ENCODE measurements at places on chromosomes 7 and 10.

- no peak for DNase-seq
Measured at GRCh38 chr10:1964476-1964875, 227.2 kb upstream of the ADARB2 start.

DNA sequence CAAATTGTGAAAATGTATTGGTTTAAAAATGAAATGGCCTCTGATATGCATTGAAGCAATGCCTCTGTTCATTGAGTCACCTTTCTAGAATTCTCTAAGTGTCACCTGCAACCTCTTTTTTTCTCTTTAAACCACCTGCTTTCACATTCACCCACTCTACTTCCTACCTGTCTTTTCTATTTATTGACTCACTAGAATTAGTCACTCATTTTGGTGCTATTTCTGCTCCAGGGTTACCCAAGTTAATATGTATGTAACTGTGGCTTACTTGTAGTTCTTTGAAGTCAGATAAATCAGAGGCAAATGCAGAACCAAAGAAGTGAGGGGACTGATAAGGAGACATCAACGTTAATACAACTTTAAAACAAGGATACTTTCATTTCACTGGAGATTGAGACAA, 674.7 kb downstream of the CCSER2 start:
- DNase-seq, result no peak

DNA sequence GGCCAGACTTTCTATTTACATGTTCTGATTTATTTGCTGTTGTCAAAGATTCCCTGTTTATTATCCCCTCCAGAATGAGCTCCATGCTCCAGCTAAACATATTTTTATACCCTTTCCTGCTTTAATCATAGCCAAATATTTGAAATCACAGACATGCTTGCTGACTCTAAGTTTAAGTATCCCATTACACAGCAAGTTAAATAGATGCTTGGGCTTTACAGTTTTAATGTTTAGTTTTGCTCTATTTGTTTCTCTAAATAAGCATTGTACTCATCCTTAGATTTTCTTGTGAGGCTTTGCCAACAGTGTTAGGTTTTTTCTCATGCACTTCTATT, 196.8 kb downstream of the TAX1BP1 start:
- no peak for DNase-seq

DNA sequence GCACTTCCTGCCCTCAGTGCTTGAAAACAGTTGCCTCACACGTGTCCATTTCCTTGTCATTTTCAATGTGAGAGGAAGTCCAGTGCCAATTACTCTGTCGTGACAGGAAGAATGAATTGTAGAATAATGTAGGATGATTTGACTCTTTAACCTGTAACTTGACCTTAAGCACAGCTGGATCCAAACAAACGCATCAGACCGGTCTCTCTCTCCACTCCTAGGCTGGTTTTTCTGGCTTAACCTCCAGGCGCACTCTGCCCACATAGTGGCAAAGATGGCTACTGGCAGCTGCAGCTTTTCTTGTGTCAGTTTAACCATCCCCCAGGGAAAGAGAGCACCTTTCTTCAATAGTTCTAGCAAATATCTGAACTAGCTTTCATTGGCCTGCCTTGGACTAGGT, 29.4 kb upstream of the PNLIPRP3 start:
- DNase-seq, result no peak

DNA sequence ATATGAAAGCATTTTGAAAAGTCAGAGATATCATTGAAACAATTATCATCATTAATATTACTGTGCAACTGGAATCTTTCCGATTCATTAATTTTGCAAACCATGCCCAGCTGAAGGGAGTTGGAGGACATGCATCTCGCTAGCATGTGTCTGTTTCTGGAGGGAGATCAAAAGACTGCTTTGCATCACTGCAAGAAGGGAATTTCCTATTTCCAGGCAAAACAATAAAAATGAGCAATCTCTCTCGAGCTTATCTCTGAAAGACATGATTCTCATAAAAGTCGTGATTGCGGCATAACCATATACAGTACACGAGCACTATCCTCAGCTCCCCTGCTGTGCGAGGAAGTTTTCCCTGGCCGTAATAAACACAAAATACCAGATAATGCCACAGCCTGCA, 607.6 kb upstream of the DPP6 start:
- DNase-seq, result no peak

- peak; percentile 47 for DNase-seq
Measured at GRCh38 chr7:5532536-5533335, 109.1 kb upstream of the TNRC18 start.

GRCh38 chr7:30971440-30971839, 7.7 kb downstream of the GHRHR start:
- DNase-seq, result no peak

- no peak for DNase-seq
Measured at GRCh38 chr10:21764466-21765189, 230.6 kb downstream of the MLLT10 start.

DNA sequence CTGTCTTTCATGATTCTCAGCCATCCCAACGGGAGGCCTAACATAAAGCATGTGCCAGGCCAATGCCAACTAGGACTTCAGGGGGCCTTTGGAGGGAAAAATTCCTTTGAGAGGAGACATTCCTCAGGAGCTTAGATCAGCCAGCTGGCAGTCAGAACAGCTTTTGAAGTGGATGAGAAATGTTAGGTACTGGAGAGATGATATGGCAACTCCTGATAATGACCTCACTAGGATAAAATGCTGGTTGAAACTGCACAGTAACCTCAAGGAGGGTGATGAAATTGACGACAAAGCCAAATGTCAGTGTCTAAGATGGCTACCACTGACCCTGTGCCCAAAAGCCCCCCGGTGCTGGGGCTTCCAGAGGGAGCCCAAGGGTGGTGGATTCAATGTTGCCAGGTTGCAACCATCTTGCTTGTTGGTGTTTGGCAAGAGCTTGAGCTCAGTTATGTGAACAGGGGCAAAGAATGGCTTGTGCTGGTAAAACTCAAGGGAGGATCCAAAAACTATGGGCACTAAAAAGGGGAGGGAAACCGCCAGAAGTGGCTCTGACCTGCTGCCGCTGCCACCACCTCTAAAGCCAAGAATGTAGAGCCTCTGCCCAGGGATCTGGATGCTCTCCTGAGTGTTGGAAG, 121.2 kb downstream of the UBE2H start:
- DNase-seq, result no peak

- DNase-seq, result no peak
Measured at GRCh38 chr7:83520726-83521125, 128.2 kb downstream of the SEMA3E start.

GRCh38 chr10:130246113-130246512, 109.9 kb downstream of the GLRX3 start:
- no peak for DNase-seq

DNA sequence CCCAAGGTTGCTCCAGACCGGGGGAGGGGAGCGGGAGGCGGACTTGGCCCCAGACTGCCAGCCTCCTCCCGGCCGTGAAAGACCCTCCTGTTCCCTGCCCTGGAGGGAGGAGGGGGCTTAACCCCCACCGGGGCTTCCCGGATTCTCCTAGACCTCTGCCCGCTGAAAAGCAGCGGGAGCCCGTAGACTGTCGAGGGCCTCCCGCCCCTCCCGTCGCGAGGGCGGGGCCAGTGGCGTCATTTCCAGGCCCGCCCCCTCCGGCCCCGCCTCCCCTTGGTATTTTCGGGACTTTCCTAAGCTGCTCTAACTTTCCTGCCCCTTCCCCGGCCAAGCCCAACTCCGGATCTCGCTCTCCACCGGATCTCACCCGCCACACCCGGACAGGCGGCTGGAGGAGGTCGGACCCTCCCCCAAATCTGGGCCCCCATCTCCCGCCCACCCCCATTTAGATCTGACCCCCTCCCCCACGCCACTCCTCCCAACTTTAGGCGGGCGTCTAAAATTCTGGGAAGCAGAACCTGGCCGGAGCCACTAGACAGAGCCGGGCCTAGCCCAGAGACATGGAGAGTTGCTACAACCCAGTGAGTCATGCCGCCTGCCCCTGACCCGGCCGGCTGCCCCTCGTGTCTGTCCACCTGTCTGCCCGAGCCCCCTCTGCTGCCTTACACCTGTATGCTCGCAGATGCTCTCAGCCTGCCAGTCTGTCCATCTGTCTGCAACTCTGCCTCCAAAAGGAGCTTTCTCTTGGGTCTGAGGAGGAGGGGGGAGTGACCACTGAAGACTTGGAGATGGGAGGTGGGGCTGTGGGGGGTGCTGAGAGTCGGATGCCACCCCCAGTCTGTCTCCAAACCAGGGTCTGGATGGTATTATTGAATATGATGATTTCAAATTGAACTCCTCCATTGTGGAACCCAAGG, at the start of gene NFKB2:
Gene NFKB2 (plus strand): TSS at position 306 of the 917 bp plus-strand sequence. CDS start 255 bp downstream, at position 561.
- peak; percentile 80 for DNase-seq

- no peak for DNase-seq
Measured at GRCh38 chr10:90579602-90580242, 278.1 kb downstream of the HTR7 start.

- DNase-seq, result no peak
Measured at GRCh38 chr7:94289071-94289470, 105.6 kb upstream of the COL1A2 start.

GRCh38 chr7:158101821-158102450, 485.7 kb downstream of the PTPRN2 start:
- no peak for DNase-seq

DNA sequence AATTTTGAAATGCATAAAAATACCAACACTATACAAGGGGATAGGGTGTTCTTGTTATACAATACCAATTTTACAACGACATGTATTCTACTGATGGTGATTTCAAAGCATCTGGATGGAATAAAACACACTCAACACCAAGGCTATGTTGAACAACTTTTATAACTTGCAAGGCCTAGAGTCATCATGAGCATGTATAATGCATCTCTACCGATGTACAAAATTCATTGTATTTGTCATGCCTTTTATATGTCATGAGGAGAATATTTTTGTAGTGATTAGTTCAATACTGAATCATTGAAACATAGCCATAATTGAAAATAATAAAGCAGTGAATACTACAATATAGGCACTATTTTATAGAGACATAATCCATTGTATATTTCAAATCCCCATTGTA, 160.2 kb downstream of the ETV1 start:
- no peak for DNase-seq

- DNase-seq, result no peak
Measured at GRCh38 chr7:74429153-74429747, 24.5 kb upstream of the GTF2IRD1 start.

GRCh38 chr10:61962971-61963370, 61.5 kb downstream of the ARID5B start:
- no peak for DNase-seq

GRCh38 chr7:142057101-142057500, 54.4 kb upstream of the MGAM2 start:
- no peak for DNase-seq

- no peak for DNase-seq
Measured at GRCh38 chr7:116629051-116629463, 42.9 kb upstream of the MET start.

DNA sequence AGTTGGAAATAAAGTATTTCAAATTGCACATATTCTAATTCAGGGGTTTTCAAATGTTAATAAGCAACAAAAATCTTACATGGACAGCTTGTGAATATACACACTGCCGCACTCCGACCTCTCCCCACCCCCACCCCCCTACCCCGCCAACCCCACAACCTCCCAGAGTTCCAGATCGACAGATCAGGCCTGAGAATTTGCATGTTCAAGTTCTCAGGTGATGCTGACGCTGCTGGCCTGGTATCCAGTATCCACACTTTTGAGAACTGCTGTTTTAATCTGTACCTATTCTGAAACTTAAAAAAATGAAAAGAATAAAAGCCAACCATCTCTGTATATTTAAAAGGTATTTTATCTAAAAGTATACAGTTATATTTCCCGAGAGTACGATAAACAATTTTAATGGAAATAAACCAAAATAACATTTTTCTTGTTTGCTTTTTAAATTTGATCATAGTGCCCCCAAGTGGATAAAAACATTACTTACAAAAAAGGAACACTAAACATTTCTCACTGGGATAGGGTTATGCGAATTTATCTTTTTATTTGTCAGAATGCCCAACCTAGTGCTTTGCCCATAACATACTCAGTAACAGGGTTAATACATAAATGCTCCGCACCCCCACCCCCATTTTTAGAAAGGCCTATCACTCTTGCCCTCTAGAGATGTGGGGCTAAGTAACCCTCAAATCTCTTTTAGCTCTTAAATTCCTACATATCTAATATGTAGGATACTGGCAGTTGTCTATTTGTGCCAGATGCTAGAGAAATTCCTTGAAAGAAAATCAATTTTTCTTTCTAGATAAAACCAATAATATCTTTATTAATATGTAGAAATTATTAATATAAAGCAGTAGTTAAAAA, 166.3 kb downstream of the RNF133 start:
- DNase-seq, result no peak

- no peak for DNase-seq
Measured at GRCh38 chr10:7130191-7130911, 280.5 kb downstream of the SFMBT2 start.

GRCh38 chr10:124010563-124011131, 82.8 kb downstream of the CHST15 start:
- no peak for DNase-seq

- DNase-seq, result no peak
Measured at GRCh38 chr10:45809837-45810236, 37.5 kb downstream of the AGAP4 start.

DNA sequence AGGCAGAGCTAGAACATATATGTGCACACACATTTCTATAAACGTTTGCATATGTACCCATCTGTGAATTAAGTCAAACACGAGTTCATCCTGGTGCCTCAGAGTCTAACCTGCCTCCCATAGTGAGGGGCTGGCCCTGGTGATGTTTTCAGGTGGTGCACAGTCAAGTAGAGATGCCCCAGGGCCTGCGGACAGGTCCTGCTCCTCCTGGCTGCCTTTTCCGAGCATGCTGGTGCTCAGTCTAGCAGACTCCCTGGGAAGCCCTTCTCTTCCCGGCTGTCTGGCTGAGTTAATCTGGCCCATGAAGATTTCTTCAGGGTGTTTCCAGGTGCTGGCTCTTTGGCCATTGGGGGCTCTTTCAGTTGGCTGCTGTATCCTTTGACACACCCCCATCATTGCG, 14.3 kb downstream of the ADCY1 start:
- DNase-seq, result no peak

DNA sequence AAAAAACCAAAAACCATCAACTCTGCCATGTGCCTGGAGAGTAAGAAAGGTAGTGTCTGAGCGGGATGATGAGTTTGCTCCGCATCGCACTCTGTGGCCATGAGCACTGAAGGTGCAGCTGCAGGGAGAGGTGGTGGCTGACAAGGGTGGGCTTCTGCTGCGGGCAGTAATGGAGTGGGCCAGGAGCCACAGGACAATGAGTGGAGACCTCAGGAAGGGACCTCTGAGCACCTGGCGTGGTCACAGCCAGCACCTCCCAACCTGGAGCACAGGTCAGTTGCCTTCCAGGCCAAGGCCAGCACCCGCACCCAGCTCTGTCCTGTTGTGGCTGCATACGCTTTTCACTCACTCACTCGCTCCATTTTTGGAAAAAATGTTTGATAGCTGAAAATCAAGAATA, 115.5 kb downstream of the ANKRD61 start:
- no peak for DNase-seq

DNA sequence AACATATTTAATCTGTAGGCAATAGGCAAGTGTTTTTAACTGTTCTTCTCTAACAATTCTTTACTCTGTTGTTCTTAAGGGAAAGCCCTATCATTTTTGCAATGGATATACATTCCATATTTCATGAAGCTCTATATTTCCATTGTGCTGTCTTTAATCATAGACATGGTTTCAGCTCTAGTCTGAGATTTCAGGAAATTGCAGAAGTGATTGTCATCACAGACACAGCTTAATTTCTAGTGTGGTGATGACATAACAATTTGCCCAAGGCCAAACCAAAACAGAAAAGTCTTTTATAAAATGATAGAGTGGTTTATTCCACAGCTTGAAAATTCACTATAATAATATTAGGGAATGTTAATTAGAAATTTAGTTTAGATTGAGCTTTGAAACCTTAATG, 494.1 kb upstream of the SEMA3A start:
- DNase-seq, result no peak

GRCh38 chr10:121351540-121351939, 246.7 kb downstream of the FGFR2 start:
- no peak for DNase-seq
